HCT116 (cell line): ENCODE measurements at places on chromosomes 11 and 22. TPM values are rescaled to one million over a fixed set of nuclear protein-coding genes. Genes with fewer than 3 reads are reported as not detected.

Gene CWC15
- total RNA-seq: 47.6 TPM

Gene GLB1L2
- total RNA-seq: 27.1 TPM

Gene IGF2
- total RNA-seq: 17.9 TPM

Gene ELMOD1
- total RNA-seq: 2.9 TPM

Gene CHRM1
- total RNA-seq: 0.10 TPM

Gene SPTBN2
- total RNA-seq: 18.5 TPM

Gene THYN1
- 32.2 TPM for total RNA-seq

Gene GLYATL1
- total RNA-seq: not detected

GRCh38 chr22:24271386-24271854 lies 789 bp downstream of the SPECC1L start:
- no peaks in the 10 kb centered on the region for H3K27me3 ChIP-seq
- peaks cover 19% of the 10 kb centered on the region for H3K4me1 ChIP-seq
- H3K27ac ChIP-seq: peak overlapping the region; percentile 87

DNA sequence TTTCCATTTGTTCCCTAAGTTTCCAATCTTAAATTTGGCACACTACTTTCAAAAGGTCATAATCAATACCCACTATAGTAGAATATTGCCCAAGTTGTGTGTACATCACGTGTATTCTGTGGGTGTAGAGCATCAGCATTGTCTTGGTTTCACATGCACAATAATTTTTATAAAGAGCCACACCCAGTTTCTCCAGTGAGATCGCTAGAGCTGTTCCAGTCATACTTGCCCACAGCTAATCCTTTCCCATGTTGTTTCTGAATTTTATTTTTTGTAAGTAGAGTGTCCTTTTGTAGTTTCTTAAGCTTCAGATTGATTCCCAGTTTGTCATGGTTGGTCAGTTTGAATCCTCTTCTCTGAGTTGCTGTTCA lies 13.7 kb downstream of the FAM118B start:
- no peak overlapping the region for H3K27ac ChIP-seq
- no peaks in the 10 kb centered on the region for H3K4me1 ChIP-seq
- no peaks in the 10 kb centered on the region for H3K27me3 ChIP-seq
- no peak for DNase-seq
- no peaks in the 10 kb centered on the region for H3K36me3 ChIP-seq

DNA sequence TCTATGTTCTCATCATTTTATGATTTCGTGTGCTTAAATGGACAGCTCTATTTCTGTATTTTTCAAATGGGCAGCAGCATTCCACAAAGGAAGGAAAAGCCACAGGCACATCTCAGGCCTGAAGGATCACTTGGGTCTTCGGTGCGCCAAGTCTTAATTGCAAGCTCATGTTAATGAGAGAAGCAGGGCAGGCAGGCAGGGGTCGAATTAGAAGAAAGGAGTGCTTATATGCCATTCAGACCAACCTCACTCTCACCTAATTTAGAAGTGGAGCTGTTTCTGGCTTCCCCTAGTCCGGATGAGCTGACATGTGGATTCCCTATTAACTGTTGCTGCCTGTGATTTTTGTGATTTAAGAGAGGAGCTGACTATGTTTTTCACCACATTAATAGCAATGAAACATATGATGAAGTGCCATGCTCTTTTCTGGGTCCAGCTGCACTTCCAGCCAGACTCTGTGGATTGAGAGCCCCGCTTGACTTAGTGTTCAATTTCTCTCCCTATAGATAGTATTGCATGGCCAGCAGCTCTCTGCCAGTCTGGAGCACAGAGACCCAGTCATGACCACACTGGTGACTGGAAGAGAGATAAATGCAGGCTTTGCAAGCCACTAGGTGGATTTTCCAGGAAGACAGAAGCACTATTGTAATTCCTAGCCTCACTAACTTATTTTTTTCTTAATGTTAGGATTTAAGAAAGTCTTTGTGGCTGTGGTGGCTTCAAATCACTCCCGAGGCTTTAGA lies 373.9 kb upstream of the FAT3 start:
- H3K27ac ChIP-seq: no peak overlapping the region
- no peak overlapping the region for H3K4me3 ChIP-seq
- no peaks in the 10 kb centered on the region for H3K27me3 ChIP-seq
- no peak for DNase-seq

GRCh38 chr11:108538502-108538901 lies 40.3 kb upstream of the POGLUT3 start:
- no peak for DNase-seq
- no peaks in the 10 kb centered on the region for H3K36me3 ChIP-seq
- no peak overlapping the region for H3K4me3 ChIP-seq
- no peaks in the 10 kb centered on the region for H3K4me1 ChIP-seq
- no peaks in the 10 kb centered on the region for H3K27me3 ChIP-seq

DNA sequence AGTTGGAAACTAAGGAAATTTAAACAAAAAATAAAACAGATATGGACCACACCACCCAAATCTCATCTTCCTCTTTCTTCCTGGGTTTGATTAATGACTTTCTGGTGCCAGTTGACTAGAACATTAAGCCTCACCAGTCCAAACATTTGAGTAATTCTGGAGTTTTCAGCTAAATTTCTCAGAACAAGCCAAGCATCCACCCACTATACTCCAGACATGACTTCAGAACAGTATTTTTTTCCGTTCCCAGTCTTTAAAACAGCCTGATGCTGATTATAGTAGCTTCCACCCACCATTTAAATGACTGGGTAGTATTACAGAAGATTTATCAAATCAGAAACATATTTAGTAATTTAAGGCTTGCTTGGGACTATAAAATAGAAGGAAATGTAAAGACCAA lies 230.9 kb upstream of the UBASH3B start:
- no peak overlapping the region for H3K4me3 ChIP-seq
- H3K27ac ChIP-seq: no peak overlapping the region
- DNase-seq: no peak
- H3K36me3 ChIP-seq: no peaks in the 10 kb centered on the region
- H3K27me3 ChIP-seq: no peaks in the 10 kb centered on the region

DNA sequence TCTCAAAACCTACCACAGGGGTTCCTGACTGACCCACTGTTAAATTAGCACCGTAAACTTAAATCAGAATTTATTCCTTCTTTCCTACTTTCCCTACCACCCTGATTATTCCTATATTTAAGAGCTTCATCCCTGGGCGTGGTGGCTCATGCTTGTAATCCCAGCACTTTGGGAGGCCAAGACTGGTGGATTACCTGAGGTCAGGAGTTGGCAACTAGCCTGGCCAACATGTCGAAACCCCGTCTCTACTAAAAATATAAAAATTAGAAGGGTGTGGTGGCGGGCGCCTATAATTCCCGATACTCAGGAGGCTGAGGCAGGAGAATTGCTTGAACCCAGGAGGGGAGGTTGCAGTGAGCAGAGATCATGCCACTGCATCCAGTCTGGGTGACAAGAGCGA lies 20.3 kb downstream of the ALG9 start:
- no peaks in the 10 kb centered on the region for H3K4me1 ChIP-seq
- DNase-seq: no peak
- no peak overlapping the region for H3K27ac ChIP-seq
- H3K36me3 ChIP-seq: peaks cover 4% of the 10 kb centered on the region; the same call in 1 of the 2 replicates
- no peaks in the 10 kb centered on the region for H3K27me3 ChIP-seq

DNA sequence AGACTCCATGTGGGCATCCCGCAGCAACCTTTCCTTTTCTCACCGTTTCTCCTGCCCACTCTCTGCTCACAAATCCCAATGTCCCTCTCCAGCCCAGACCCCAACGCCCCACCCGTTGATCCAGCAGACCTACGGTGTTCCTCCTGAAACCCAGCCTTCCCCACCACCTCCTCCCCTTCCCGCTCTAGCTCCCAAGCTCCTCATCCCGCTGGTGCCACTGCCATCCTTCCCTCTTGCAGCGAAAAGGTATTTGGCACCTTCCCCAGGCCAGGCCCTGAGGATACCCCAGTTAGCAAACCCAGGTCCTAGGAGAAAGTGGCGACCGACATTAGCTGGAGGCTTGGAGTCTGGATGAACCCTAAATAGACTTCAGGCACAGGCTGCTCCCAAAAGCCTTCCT lies 84.0 kb upstream of the RTL6 start:
- DNase-seq: no peak
- H3K27me3 ChIP-seq: no peaks in the 10 kb centered on the region
- H3K27ac ChIP-seq: no peak overlapping the region
- H3K4me1 ChIP-seq: no peaks in the 10 kb centered on the region

DNA sequence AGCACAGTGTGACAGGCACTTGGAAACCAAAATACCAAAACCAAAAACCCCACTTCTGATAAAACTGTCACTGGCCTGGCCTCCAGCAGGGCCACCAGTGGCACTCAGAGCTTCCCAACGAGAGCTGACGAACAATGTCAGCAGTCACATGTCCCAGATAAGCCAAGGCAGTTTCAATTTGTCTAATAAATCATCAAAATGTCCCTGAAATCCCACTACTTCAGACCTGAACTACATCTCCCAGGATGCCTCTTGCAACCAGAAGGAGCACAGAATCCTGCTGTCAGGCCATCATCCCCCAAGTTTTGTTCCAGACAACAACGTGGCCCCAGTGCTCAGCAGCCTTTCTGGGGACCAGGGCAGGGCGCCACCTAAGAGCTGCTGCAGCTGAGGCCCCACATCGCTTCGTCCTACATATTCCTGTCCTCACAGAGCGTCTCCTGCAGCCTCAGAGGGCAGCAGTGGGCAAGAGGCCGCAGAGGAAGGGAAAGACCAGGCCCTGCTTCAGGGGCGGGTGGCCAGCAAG lies 25.1 kb downstream of the LRFN4 start:
- H3K4me3 ChIP-seq: no peak overlapping the region
- H3K27me3 ChIP-seq: no peaks in the 10 kb centered on the region
- H3K4me1 ChIP-seq: peaks cover 70% of the 10 kb centered on the region
- H3K36me3 ChIP-seq: no peaks in the 10 kb centered on the region
- DNase-seq: no peak
- H3K27ac ChIP-seq: peak overlapping the region; percentile 76

GRCh38 chr11:77472991-77473800 lies 698 bp downstream of the PAK1 start:
- H3K27me3 ChIP-seq: no peaks in the 10 kb centered on the region
- H3K4me3 ChIP-seq: peak overlapping the region; percentile 67
- no peak for DNase-seq
- H3K36me3 ChIP-seq: no peaks in the 10 kb centered on the region
- H3K27ac ChIP-seq: peak overlapping the region; percentile 52; the same call in 1 of the 2 replicates

DNA sequence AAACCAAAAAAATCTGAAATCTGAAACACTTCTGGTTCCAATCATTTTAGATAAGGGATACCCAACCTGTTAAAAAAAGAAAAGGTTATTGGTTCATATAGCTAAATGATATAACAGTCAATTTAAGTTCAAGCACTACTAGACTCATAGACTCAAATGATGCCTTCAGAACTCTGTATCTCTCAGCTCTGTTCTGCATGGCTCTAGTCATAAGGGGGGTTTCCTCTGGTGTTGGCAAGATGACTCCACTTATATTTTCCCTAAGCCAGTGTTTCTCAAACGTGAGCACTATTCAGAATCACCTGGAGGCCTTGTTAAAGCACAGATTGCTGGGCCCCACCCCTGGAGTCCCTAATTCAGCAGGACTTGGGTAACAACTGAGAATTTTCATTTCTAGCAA lies 11.5 kb upstream of the RRAS2 start:
- no peaks in the 10 kb centered on the region for H3K36me3 ChIP-seq
- no peak overlapping the region for H3K27ac ChIP-seq
- no peaks in the 10 kb centered on the region for H3K27me3 ChIP-seq
- no peaks in the 10 kb centered on the region for H3K4me1 ChIP-seq
- no peak overlapping the region for H3K4me3 ChIP-seq
- no peak for DNase-seq

DNA sequence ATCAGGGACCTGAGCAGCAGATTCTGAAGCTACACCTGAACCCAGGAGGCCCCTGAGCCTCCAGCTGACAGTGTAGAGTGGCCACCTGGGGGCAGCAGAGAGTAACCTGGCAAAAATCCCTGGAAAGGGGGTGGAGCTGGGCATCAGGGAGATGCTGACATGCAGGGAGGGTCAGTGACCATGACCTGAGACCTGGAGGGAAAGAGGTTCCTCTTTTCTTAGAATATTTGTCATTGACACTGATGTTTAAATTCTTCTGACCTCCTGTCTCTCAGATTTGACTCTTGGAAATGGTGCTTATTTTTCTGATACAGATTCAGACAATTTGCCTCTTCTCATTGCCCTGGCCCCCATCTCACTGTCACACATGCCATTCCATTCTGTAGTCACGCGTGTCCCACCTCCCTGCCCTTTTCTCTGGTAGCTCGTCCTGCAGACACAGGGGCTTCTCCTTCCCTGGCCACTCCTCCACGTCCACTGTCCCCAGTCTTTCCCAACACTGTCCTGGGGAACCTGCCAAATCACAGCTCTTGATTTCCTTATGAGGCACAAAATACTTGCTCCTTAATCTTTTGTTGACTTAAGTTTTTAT lies 117.2 kb upstream of the IGLL5 start:
- H3K4me1 ChIP-seq: no peaks in the 10 kb centered on the region
- DNase-seq: no peak
- no peaks in the 10 kb centered on the region for H3K36me3 ChIP-seq
- H3K4me3 ChIP-seq: no peak overlapping the region

DNA sequence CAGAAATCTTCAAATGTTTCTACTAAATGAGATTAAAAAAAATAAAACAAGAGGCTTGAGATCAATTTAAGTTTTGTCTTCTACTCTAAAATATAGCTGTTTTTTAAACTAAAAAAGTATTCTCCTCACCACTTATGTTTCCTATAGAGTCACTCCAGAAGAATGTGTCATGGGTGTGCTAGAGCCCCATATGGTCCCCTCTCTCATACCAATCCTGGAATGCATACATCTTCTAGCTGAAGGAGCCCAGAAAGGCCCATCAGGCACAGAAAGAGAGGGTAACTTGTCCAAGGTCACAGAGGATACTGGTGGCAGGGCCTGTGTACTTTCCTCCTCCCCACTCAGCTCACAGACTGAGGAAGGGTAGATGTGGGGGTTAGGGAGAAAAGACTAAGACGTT lies 34.4 kb downstream of the RELT start:
- H3K27ac ChIP-seq: no peak overlapping the region
- no peaks in the 10 kb centered on the region for H3K27me3 ChIP-seq
- H3K4me1 ChIP-seq: peaks cover 3% of the 10 kb centered on the region; the same call in 1 of the 2 replicates
- DNase-seq: no peak
- H3K36me3 ChIP-seq: peaks cover 4% of the 10 kb centered on the region; the same call in 1 of the 2 replicates

DNA sequence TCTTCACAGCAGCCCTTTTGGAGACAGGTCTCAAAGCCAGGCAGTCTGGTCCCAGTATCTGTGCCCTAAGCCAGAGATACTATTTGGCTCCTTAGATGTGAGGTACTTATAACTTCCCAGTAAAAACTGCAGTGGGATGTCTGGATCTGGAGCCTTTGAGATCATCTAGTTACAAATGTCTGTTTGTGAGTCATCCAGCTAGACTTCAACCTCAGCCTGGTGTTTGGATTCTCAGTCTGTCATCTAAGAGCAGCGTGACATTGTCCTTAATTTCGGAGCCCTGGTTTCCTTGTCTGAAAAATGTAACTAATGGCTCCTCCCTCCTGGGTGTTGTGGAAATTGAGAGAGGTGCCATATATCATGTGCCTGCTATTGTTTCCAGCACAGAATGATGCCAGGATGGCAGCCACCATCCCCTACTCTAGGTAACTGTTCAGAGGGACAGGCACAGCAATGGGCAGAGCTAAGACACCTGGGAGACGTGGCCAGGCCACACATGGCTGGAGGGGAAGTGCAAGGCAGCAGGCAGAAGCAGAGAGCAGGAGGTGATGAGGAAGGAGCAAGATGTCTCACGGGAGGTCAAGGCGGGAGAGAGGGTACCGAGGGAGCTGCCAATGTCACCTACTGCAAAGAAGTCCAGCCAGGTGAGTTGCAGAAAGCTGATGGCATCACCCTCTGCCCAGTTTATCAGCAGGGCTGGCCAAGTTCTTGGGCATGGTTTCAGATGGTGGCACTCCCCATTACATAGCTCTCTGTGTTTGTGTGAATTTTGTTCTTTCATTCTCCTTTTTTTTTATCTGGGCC lies 20.6 kb upstream of the ST3GAL4 start:
- no peak for DNase-seq
- peaks cover 17% of the 10 kb centered on the region for H3K4me1 ChIP-seq
- H3K27ac ChIP-seq: no peak overlapping the region
- H3K27me3 ChIP-seq: no peaks in the 10 kb centered on the region
- no peaks in the 10 kb centered on the region for H3K36me3 ChIP-seq
